ENCODE measurements at places on chromosomes 7 and 10.

- no peak for DNase-seq
Measured at GRCh38 chr7:139559364-139560105, 36.0 kb downstream of the CLEC2L start.

- DNase-seq, result no peak
Measured at GRCh38 chr7:22842383-22842941, 19.8 kb upstream of the TOMM7 start.

- no peak for DNase-seq
Measured at GRCh38 chr7:116770941-116771340, 91.4 kb upstream of the CAPZA2 start.

GRCh38 chr10:3433131-3433530, 260.5 kb upstream of the PITRM1 start:
- DNase-seq, result no peak

- DNase-seq, result no peak
Measured at GRCh38 chr10:11609492-11610093, 1.9 kb downstream of the USP6NL start.

- DNase-seq, result no peak
Measured at GRCh38 chr7:7988706-7989105, 20.1 kb downstream of the GLCCI1 start.

GRCh38 chr7:111045449-111045848, 45.5 kb upstream of the LRRN3 start:
- DNase-seq, result no peak

DNA sequence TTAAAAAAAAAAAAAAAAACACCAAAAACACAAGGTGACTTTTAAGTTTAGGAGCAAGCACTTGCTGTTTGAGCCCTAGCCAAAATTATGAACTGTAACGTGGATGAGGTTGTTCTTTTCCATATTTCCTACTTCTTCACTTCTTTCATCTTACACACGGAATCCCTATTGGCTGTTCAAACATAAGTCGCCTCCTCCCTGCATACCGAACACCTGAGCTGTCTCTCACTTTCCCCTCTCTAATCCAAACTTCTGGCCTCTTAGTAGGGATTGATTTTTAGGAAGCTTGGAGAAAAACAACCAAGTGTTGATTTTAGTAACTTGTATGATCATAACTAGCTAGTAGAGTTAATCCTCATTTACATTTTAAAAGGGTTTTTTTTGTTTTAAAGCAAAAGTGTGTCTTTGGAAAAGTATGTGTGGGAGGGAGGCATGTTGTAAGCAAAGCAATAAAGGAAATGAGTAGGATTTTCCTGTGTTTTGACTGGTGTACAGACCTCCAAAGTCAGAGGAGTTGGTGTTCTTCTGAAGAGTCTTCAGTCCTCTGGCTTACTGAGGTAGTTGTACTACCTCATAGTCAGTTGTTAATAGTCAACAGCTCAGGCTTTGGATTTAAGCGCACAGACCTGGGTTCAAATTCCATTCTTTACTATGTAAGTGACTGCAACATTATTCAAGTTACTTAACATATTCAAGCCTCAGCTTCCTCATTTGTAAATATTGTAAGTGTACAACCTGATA, 39.3 kb downstream of the RABGEF1 start:
- no peak for DNase-seq

- no peak for DNase-seq
Measured at GRCh38 chr10:105291571-105291970, 650.5 kb downstream of the SORCS3 start.

DNA sequence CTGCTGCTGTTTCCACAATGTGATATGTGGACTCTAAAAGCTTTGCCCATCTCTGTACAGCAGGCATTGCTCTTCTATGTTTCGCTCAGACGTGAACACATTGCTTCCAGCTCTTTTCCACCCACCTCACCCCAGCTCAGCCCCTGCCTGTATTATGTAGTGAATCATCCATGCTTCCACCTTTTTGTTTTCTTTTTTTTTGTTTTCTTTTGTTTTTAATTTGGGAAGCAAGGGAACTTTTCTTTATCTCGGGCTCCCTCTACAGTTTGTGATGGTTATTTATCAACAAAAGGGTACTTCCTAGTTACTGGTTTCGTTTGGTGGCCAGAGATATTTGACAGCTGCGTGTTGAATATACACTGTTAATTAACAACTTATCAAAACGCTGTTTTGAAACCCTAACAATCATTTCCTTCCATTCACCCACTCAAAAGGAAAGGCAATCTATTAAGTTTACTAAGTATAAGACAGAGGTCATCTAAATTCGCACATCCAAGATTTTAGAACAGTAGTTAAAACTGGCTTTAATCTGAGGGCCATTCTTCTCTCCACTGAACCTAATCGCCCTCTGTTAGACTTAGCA, 127.9 kb upstream of the STK17A start:
- DNase-seq, result no peak

GRCh38 chr10:100805543-100806355, 60.4 kb downstream of the PAX2 start:
- DNase-seq, result no peak

DNA sequence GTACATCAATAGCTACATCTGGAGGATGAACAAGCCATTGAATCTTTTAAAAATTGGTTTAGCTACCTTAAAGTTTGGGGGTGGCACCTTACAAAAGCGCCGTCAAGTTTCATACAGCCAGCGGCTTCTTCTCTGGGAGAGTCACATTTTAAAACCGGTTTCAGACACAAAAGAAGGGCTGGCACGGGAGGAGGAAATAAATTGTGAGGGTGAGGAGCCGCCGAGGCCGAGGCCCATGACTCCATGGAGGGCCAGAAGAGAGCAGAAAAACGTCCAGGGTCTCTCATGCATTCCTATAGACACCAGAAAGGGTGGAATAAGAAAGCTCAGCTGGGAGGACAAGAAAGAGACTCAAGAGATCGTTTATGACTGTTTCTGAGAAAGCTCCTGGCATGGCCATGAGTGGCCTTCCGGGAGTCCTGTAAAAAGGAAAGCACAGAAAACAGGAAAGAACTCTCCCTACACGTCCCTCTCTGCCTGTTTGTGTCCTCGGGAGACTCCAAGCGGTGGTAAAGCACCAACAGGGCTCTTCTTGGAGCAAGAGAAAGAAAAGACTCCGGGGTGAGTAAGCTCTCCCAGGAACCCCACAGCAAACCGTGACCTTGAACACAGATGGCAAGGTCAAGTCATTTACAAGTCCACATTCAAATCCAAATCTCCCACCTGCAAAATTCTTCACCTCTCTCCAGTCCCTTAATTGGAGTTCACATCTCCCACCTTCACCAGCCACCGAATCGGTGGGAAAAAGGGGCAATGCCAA, 1.8 kb downstream of the FRAT2 start:
- DNase-seq, result no peak

- DNase-seq, result no peak
Measured at GRCh38 chr7:120658516-120658915, 199.4 kb downstream of the TSPAN12 start.

DNA sequence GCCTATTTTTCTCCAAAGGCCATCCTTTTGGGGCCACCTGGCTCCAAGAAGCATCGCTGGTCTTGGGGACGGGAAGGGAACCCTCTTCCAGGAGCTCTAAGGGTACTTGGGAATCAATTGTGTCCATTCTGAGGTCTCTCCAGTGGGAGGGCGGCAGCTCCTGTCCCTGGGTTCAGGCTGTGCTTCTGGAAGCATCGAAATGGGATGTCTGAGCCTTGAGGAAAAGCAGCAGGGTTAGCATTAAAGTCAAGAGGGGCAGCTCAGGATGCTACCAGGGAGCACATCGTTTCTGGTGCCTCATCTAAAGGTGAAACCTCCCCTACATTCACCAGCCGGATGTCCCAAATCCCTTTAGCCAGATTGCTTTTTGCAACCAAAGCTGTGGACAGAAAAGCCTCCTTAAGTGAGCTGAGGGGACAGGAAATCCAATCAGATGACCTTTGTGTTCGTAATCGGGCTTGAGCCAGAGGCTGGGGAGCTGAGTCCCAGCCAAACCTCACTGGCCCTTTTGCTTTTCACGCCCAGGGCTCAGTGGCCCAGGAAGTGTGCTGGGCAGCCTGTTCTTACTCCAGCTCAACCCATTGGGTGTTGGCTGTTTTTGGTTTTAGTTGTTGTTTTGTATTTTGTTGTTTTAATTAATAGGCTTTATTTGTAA, 88.8 kb upstream of the ANLN start:
- no peak for DNase-seq

DNA sequence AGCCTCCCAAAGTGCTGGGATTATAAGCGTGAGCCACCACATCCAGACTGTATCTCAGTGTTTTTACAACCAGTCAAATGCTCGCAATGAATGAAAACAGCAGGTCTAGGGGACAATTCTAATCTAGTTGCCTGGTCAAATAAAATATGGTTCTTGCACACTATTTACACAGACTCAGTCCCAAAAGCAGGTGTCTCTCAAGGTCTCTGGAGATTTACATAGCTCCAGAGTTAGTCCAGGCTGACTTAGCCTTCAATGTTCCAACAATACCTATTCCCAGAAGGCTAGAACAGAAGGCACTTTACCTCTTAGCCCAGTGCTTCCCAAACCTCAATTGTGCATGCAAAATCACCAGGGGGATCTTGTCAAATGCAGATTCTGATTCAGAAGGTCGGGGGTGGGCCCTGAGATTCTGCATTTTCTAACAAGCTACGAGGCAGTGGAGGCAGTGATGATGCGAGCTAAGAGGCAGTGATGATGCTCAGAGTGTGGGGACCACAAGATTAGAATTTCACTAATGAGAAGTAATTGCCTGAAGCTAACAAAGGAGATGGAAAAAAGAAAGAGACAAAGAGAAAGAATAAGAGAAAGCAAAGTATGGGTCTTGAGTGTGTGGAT, 6.4 kb downstream of the KIAA1549 start:
- no peak for DNase-seq

DNA sequence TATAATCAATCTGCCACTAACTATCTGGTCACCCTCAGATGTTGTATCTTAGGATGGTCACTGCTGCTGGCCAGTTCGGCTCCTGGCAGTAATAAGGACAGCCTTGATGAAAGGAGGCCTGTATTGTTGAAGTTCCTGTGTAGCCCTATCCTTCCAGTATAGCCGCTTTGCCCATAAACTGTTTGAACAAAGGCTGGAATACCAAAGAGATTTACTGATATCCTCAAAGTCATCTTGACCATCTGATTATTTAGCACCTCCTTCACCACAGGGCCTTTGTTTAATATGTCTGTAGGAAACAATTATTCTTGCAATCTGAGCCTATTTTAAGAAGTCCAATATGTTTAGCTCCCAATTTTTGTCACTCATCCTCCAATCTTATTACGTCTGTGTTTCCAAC, 77.7 kb downstream of the HYCC1 start:
- DNase-seq, result no peak

DNA sequence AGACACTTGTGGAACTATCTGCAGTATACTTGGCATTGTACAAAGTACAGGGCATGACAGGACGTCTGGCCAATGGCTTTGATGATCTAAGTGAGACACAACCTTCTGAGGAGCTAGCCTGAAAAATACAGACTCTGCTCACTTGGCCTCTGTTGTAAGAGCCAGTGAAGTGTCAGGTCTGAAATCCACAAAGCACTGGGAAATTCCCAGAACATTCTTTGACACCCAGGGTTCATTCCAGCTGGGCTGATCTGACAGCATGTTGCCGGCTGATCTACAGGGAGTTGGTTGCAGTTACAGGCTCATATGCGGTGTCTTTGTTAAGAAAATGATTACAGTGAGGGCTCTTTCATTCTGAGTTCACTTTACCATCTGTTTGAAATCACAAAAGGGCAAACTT, 354.6 kb downstream of the PHF14 start:
- no peak for DNase-seq

GRCh38 chr10:129709627-129710509, 242.8 kb downstream of the MGMT start:
- DNase-seq, result no peak

- no peak for DNase-seq
Measured at GRCh38 chr10:59724098-59724938, 14.7 kb upstream of the SLC16A9 start.

DNA sequence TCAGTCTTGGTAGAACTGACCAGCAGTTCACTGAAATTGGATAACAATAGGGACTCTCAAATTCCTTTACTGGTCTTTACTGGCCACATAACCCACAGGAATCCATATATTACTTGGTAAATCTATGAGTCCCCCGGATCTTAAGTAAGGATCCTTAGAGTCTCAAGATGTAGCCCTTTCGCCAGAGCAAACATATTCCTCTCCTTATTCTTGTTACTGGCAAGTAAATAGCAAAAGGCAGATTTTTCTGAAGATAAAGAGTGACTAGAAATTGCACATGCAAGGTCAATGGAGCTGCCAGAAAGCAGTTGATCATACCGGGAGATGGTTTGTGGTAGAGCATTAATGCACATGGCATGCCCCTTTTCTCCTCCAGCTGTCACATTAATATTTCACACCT, 283.0 kb downstream of the HDAC9 start:
- DNase-seq, result no peak

- no peak for DNase-seq
Measured at GRCh38 chr10:97512993-97513392, 14.3 kb downstream of the UBTD1 start.

Data from activated T-cell treated with anti-CD3 and anti-CD28 coated beads, Interleukin-2, amount 50 U/mL, for 24 hours (primary cell).